ENCODE measurements at places on chromosomes 2 and 18.

DNA sequence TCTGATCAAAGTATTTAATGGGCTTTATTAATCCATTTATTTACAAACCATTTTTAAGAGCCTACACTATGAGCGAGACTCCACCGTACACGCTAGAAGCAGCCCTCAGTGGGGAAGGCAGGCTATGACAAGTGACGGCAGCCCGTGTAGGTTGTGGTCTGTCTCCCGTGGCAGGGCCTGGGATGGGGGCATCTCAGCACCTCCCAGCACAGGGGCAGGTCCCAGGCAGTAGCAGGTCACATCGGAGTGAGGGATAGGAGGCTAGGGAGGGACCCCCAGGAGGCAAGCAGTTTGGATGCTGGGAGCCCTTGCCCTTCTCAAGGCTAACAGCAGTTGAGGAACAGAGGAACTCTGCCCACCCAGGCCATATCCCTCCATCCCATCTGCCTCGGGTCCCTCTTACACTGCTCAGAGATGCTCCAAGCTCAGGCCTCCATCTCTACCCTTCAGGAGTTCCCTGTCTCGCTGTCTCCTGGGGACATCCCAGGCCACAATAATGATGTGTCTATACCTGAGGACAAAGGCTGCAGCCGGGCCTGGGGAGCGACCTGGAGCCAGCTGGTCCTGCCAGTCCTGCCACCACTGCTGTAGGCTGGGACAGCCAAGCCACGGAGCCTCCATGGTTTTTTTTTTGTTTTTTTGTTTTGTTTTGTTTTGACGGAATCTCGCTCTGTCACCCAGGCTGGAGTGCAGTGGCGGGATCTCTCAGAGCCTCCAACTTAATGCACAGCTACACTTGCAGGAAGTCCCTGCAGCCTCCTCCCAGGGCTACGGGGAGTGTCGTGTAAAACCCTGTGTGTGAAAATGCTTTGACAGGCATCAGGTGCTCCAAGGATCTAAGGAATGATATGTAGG lies 92.0 kb downstream of the NDUFA10 start:
- no peak for DNase-seq

- DNase-seq: no peak
Measured at GRCh38 chr2:169980001-169980400, 152.7 kb downstream of the UBR3 start.

GRCh38 chr2:157880927-157881326 lies 4.8 kb upstream of the ACVR1 start:
- DNase-seq: no peak

DNA sequence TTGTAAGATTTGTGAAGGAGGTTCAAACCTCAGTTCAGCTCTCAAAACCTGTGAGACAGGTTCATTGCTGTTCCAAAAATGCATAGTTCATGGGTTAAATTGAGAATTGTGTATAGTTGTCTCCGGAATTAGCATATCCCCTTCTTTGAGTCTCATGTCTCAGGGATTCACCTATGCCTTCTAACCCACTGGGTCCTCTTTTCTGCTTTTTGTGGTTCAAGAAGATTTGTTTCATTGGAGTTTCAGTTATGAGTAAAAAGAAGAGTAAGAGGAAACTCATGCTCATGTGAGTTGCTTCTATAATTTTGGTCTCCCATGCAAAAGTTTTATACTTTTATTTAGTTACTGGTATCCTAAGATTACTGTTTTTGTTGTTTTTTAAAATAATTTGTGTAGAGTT lies 1219.8 kb upstream of the ZEB2 start:
- DNase-seq: peak; percentile 23

DNA sequence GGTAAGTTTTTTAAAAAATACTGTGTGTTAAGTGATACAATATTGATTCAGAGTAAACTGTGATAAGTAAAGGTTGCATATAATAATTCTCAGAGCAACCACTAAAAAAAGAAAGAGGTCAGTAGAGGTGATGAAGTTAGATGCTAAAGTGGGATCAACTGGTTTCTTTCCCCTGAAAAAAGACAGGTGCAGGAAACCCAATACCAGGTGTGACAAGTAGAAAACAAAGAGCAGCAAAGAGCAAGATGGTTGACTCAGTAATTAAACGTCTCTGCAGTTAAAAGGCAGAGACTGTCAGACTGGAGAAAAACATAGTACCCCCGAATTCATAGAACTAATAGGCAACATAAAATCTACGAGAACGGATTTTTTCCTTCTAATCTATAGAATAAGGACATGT lies 128.3 kb downstream of the ATP9B start:
- DNase-seq: no peak

- no peak for DNase-seq
Measured at GRCh38 chr2:69580486-69580885, 63.1 kb downstream of the AAK1 start.

DNA sequence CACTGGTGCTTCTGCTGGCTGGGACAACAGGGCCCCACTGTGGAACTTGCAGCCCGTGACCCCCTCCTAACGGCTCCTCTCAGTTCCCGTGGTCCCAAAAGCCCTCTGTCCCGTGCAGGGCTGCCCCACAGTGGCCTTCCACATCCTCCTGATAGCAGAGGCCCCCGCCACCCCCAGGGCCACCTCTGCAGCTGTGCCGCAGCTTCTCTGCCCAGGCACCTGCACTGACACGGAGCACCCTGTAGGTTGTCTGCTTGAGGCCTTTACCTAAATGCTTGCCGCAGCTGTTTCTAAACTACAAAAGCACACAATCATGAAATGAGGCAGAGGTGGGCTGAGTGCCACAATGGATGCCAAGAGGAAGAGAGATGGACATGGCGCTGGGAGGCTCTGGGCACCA lies 13.5 kb upstream of the GRHL1 start:
- DNase-seq: no peak

- DNase-seq: no peak
Measured at GRCh38 chr18:36323421-36323820, 25.9 kb downstream of the FHOD3 start.

DNA sequence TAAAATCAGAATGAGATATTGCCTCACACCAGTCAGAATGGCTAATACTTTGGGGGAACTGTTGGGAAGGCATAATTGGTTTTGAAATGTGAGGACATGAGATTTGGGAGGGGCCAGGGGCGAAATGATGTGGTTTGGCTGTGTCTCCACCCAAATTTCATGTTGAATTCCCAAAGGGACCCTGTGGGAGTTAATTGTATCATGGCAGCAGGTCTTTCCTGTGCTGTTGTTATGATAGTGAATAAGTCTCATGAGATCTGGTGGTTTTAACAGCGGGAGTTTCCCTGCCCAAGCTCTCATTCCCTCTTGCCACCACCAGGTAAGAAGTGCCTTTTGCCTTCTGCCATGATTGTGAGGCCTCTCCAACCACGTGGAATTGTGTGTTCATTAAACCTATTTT lies 59.6 kb downstream of the CSRNP3 start:
- DNase-seq: no peak

DNA sequence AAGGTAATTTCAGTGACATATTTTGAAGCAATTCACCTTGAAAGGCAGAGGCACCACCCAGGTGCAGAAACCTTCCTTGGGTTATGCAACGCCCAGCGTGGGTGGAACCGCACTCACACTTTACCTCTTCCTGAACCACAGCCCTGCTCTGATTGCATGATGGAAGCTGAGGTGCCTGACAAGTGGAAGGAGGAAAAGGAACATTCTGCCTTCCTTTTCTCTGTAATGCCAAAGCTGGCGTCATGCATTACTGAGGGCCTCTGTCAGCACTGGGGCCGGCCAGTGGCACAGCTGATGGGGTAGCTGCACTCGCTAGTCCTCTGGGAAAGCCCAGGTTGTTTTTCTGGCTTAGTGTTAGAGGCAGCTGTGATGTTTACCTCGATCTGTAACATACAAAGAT lies 266.5 kb downstream of the NEDD4L start:
- DNase-seq: peak; percentile 56

GRCh38 chr18:22639561-22639960 lies 221.8 kb upstream of the CTAGE1 start:
- no peak for DNase-seq

DNA sequence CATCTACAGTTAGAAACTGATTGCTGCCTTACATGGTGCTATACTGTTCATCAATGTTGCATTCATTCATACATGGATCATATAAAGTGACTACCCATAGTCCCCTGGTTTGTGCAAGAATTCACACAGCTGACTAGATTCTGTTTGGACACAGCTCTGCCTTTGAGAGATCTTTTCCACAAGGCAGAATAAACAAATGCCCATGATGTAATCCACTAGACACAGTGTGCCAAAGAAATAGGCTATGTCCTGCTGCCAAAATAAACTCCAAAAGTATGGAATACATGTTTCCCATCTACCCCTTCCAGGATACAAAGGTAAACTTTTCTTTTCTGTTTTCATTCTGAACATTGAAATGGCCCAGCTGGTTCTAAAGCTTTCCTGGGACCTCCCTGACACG lies 269.4 kb upstream of the CHAC2 start:
- DNase-seq: no peak

DNA sequence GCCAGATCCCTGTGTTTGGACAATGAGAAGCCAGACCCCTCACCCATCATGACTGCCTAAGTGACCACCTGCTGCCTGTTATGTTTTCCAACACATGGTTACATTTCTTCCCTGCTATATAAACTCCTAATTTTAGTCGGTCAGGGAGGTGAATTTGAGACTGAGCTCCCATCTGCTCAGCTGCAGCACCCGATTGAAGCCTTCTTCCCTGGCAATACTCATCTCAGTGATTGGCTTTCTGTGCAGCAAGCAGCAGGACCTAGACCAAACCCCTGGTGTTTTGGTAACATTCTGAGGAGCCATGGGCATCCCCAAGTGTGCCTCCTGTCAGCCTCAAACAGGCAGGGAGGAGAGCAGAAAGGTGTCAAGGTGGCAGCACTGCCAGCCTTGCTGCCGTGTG lies 141.2 kb downstream of the CD8B2 start:
- DNase-seq: no peak

DNA sequence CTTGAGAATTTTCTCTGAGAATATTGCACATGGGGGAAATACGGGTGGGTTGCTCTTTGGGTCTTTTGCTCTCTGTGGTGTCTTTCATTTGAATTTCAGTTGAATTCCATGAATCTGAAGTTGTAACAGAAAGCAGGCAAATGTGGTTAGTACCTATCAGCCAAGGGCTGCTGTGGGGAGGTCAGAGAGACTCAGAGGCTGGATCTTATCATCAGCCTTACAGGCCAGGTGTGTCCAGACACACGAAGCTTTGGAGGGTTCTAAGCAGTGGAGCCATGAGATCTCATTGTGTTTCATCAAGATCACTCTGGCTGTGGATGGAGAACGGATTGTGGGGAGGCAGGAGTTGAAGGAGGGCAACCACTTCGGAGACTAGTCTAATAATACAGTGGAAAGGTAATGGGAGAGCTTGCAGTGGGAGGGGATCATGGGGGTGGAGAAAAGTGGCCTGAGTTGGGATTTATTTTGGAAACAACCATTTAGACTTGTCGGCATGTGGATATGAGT lies 68.1 kb downstream of the GNAL start:
- no peak for DNase-seq

GRCh38 chr2:230814616-230815015 lies 50.1 kb upstream of the ITM2C start:
- no peak for DNase-seq

DNA sequence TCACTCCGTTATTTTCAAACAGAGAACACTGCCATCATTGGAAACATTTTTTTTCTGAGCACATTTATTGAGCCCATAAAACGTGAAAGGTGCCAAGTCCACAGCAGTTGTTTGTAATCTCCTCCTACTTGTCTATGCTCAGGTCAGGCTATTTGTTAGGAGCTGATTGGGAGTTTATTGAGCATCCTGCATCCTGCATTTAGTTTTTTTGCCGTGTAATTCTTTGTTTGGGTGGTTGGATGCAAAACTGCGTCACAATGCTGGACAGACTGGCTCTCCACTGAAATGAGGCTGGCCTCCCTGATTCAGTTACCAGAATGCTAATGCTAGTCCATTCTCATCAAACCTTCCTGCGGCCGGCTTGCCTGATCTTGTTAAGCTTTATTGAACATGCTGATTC lies 71.4 kb downstream of the RAPGEF4 start:
- no peak for DNase-seq

- DNase-seq: no peak
Measured at GRCh38 chr2:159817283-159817682, 19.3 kb upstream of the CD302 start.

DNA sequence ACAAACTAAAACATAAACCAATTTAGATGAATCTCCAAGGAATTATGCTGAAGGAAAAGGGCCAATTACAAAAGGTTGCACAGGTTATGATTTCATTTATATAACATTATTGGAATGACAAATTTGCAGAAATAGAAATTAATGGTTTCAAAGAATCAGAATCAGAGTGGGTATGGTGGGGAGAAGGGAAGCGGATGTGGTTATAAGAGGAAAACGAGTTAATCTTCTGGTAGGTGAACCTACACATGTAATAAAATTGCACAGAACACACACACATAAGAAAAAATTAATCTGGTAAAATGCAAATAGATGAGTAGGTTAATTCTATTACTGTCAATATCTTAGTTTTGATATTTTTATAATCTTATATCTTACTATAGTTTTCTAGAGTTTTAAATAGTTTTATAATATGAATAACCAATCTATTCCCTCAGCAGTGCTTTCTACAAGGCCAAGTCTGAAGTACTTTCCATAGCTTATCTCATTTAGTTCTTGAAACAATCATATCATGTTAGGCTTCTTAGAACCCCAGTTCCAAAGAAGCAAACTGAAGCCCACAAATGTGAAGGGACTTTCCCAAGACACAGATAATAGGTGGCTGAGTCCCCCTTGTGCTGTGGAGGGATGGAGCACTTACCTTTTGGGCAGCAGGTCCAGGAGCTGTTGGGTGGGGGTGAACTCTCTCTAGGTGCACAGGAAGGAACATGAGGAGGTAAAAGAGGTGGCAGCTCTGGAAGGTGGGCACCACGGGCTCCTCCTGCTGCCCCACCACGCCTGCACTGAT lies 31.5 kb downstream of the ZNF519 start:
- DNase-seq: no peak

- DNase-seq: no peak
Measured at GRCh38 chr18:51340332-51340731, 142.9 kb upstream of the MEX3C start.

DNA sequence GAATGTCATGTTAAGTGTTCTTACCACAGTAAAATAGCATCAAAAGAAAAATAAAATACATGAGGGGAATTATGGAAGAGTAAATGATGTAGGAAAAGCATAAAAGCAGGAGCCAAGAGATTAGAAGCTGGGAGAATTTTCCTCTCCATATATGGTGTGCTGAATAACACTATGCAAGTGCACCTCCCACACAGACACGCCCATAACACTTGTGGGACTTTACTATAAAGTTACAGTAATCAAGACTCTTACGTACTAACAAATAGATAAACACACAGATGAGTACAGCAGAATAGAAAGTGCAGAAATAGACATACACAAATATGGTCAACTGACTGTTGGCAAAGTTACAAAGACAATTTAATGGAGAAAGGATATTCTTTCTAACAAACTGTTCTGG lies 16.0 kb upstream of the SPHKAP start:
- DNase-seq: no peak

DNA sequence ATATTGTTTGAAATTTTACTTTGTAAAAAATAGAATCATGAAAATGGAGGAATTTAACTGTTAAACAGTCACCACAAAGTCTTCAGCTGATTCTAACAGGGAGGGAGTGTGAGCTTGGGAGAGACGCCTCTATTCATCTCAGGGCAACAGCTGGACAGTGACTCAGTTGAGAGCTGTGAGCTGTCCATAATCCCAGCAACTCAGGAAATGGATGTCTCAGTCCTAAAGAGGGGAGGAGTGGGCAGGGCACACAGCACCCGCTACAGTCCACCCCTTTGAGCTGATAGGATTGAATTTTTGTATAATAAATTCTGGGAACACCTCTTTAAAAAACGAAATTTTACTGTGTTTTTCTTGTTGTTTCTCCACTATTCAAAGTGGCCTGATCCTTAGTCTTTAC lies 255.1 kb upstream of the THUMPD2 start:
- no peak for DNase-seq

- DNase-seq: peak; percentile 25
Measured at GRCh38 chr2:59025157-59025757, 784.1 kb upstream of the FANCL start.
